ENCODE measurements at places on chromosomes 4 and X.

DNA sequence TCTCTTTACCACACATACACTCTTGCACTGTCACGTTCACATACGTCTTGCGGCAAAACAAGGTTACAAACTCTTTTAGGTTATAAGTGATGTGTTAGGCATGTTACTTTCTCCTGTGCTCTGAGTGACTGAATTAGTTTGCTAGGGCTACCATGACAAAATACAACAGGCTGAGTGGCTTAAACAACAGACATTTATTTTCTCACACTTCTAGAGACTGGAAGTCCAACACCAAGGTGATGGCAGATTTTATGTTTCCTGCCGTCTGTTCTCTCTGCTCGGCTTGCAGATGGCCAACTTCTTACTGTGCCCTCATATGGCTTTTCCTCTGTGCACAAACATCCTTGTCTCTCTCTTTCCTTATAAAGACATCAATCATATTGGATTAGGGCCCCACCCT is 1224.3 kb upstream of the TENM3 start:
- no peak for DNase-seq

DNA sequence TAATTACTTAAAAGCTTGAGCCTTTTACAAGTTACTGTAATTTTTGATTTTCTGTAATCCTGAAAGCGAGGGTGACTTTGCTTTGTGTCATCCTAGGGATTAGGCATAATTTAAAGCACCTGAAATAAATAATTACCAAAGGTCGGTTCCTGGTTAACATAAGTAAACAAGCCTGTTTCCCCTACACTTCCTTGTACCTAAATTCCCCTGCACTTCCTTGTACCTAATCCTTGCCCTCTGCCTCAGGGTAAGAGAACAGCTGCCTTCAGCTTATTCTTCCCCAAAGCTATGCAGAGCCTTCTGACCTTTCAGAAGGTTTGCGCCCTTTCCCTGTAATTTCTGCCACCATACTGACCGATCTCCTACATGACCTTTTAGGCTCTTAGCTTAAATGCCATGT is 166.1 kb upstream of the PDE5A start:
- no peak for DNase-seq

DNA sequence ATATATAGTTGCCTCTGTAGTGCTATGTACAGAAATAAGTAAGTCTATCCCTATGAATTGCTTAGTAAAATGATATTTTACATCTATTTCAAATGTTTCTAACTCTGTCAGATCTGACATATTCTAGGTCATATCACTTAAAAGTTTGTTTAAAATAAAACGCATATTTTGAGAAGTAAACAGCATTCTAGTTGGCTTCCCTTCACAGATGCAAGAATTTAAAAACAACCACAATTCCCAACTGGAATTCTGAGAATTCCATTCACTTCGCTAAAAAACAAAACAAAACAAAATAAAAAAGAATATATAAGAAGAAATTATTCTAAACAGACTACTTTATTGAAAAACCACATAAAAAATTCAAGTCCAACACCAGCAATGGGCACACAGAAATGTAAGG is 126.0 kb downstream of the PPP3CA start:
- DNase-seq, result no peak

GRCh38 chr4:183182873-183183725 is 84.0 kb downstream of the WWC2 start:
- no peak for DNase-seq

- DNase-seq, result no peak
Measured at GRCh38 chrX:11886745-11887144, 128.7 kb downstream of the MSL3 start.

DNA sequence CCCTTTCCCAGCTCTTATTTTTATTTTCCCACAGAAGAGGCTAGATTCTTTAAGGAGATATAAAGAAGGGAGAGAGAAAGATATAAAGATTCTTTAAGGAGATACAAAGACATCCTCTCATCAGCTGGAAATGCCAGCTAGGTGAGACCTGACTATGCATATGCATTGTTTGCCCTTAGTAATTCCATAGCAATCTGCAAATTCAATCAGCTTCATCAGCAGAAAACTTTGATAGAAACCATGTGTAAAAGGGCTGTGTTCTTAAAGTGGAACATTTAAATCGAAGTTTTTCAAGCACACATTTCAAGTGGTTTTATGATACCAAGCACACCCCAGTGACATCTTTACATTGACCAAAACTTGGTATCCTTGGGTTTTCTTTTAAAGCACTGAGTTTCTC is 24.1 kb downstream of the FHL1 start:
- DNase-seq, result no peak

DNA sequence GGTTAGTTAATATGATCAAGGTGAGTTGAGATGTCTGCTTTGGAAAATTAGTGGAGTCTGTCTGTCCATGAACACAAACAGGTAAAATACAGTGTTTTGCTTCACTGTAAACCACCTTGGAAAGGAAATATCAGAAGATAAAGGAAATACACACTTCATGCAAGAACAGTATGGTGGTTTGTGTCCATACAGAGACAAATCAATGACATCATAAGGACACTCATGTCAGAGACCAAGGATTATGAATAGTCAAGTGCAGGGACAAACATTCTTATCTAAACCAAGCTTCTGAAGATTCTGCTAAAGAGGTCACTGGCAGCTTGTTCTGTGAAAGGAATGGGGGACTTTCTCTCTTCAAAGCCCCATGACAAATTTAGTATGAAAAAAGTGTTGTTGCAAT is 322.9 kb upstream of the F9 start:
- DNase-seq, result no peak

- no peak for DNase-seq
Measured at GRCh38 chr4:73434311-73434710, 1.7 kb upstream of the AFP start.

- no peak for DNase-seq
Measured at GRCh38 chrX:110003167-110004156, 548 bp downstream of the TMEM164 start.

- DNase-seq, result no peak
Measured at GRCh38 chr4:169416997-169417396, 146.2 kb upstream of the SH3RF1 start.

- DNase-seq, result no peak
Measured at GRCh38 chr4:13876131-13876530, 248.6 kb upstream of the BOD1L1 start.

DNA sequence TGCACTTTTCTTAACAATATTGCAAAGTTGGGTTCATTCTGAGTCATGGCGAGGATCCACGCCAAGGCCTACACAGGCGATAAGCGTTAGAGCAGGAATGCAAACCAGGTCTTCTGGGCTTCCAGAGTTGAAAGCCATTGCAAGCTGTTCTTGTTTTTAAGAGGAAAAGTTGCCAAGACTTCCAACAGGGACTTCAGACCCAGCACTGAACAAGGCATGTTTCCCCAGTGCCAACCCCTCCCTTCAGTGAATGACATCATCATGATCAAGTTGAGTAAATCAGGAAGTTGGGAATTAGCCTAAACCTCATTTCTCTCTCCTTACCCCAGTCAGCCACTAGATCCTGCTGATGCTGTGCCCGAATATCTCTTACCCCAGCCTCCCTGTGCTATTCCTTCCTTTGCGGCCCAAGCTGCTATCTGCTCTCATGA is 355.1 kb downstream of the HS3ST1 start:
- peak; percentile 70 for DNase-seq

GRCh38 chr4:95204267-95204844 is 344.4 kb downstream of the UNC5C start:
- no peak for DNase-seq

DNA sequence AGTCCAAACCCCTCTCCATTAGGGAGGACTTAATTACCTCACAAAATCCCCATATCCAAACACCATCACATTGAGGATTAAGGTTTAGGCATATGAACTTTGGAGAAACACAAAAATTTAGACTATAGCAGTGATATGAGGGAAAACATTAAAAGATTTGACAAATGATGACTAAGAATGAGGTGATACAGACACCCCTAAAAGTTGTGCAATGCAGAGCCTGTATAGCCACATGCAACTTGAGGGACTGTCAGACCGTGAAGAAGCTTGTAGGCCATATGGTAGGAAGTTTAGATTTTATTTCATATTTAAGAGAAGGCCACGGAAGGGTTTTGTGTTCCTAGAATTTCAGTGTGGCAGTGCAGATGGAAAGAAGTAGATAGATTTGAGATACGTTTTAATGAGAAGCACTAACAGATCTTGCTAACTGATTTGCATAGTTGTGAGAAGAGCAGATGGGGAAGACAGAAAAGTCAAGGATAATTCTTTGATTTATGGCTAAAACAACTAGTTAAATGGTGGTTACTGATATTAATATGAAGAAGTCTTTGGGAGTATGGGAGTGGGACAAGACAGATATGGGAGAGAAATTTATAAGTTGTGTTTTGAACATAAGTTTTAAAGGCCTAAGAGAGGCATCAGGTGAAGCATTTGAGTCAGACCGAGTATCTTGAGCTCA is 5.5 kb upstream of the FIP1L1 start:
- DNase-seq, result no peak

DNA sequence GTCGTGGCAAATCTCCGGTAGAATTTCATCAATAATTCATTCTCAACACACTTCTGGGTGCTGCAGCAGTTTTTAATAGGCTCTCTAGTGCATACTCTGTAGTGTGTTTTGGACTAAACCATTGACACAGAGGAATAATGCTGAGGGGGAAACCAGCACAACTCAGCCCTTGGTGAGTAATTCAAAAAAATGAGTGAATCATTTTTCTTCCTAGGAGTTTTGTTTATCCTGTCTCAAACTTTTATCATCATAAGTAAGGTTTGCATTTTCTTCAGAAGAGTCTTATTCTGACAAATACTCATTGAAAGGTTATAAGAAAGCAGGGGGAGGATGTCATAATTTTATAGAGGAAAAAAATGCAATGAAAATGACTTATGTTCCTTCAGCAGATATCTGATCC is 2542.7 kb downstream of the PCDH7 start:
- DNase-seq, result no peak

DNA sequence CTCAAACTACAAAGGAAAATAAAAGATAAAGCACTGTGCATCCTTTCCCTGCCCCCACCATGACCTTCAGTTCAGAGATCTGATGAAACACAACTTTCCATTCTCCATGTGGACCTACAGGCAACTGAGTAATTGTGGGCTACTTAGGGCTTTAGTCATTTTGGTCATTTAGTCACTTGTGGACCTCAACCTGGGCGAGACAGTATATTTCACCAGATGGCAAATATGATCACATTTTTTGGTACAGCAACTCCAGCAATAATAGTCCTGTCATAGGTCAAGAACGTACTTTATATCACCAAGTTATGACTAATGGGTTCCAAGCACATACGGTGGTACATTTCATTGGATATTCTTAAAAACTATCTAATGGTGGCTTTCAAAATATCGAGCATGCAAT is 141.2 kb downstream of the PDGFC start:
- no peak for DNase-seq

DNA sequence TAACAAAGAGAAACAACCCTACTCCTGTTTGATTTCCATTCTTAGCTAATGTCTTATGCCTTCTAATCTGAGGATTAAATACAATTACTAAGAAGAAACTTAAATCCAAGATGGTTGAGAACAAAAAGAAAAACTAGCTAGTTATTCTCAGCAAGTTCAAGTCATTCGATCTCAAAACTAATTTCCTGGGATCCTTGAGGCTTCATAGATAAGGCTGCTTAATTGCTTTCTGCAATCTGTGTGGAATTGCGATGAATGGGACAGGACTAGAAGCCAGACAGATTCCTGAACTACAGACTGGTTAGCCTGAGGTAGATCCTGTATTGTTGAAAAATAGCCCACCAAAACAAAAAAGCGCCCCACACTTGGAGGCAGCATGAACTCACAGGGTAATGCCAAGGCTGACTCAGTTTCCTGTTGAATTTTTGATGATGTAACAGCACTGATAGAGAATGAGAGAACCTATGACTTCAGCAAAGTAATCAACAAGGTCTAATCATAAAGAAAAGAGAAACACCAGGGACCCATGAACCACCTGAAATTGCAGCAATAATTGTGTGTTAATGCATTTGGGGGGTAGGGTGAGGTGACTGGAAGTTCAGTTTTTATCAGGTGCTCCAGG is 33.9 kb downstream of the KLHL15 start:
- DNase-seq, result no peak

DNA sequence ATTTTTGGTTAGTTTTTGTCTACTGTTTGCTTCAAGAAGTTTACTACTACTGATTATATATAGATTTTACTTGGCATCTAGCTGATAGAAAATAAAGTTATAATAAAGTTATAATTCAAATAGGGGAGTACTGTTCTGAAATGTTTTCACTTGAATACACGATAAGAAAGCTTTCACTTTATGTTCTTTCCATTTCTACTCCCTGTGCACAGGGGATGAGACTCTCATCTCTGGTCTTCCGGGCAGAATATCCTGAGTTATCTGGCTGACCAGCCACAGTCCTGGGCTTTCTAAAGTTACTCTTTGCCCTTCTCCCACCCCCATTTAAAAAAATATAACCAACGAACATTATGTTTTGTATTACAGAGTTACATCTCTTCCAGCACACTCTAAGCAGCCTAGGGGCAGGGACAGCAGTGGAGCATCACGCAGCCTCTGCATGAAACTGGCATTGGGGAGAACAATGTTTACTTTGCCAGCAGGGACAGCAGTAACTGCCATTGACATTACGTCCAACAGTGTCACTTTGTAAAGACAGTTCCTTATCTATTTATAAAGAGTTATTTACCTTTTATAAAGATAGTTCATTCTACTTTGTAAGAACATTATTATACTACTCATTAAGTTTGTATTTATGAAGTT is 64.3 kb downstream of the METTL14 start:
- DNase-seq, result no peak

- no peak for DNase-seq
Measured at GRCh38 chrX:153441296-153441695, 4.6 kb downstream of the TREX2 start.

GRCh38 chrX:25015486-25016360 is at the start of gene ARX:
Gene ARX (minus strand): TSS chrX:25015965. CDS start chrX:25015737, 228 bp downstream.
- DNase-seq, result peak; percentile 52

DNA sequence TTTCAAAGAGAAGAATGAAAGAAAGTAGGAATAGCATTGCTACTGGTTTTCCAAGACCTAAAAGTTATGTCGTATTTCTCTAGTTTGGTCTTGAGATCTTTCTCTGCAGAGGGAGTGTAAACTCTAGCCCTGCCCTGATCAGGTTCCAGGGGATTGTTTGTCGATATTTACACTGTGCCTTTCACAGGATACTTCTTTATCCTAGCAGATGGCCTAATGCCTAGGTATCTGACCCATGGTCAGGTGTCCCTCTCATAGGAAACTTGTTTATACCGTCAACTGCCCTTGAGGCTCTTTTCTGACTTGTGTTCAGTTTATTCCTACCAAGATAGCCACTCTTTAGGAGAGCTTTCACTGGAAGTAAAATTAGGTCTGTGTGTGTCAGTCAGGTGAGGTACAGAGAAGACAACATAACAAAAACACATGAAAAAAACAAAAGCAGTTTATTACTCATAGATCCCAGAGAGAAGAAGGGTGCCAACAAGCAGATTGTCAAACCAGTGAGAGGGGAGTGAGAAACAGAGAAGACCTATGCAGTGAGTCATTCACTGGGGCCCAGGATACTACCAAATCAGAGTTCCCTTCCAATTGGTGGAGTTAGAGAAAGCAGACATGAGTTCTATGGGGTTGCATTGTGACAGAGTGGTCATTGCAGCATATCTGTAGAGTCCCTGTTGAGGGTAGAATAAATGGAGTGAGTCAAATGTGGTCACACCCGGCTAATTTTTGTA is 40.6 kb upstream of the THOC2 start:
- DNase-seq, result no peak
